Transverse colon (tissue), 4 donors: ENCODE measurements at places on chromosomes 5 and 9. TPM values are rescaled to one million over a fixed set of nuclear protein-coding genes. Genes with fewer than 3 reads are reported as not detected.

The DDX4 gene
- not detected for total RNA-seq

- DNase-seq = no peak
Observed at GRCh38 chr5:150557509-150557872, 49.6 kb downstream of the NDST1 start.

DNA sequence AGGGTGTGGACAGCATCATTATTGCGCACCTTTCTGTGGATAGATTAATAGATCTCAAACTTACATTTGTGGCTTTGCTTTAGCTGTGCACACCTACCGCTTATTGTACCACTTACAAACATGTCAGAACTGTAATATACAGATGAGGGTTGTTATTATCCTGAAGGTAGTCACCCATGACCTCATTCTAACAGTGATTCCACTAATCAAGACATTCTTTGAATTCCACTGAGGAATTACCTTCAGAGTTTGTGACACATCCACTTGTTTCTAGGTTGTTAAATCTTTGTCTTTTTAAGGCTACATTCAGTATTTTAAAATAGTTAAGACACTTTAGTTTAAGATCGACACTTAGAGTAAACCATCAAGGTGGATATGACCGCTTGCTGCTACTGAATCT lies 7.8 kb downstream of the KCNV2 start:
- DNase-seq = no peak

DNA sequence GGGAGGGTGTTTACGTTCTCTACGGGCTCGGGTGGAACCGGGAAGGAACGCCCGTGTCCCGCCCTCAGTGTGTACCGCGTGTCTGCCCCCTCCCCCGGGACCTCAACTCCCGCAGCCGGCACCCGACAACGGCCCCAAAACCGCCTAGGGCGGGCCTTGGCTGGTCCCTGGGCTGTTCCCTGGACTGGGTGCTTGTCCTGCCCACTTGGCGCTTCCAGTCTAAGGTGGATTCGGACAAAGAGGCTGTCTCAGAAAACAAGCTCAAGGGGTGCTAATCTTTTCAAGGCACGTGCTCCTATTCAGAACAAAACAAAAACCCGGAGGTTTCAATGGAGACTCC lies 379 bp upstream of the CLK4 start:
- no peak for DNase-seq

- no peak for DNase-seq
Observed at GRCh38 chr5:135492319-135492626, 40.1 kb upstream of the TIFAB start.
